Activated gamma-delta T cell treated with Interleukin-2 at 50 U/mL for 16 hours (primary cell): ENCODE measurements at places on chromosomes 2 and 18.

- DNase-seq, result no peak
Measured at GRCh38 chr2:128332091-128332634, 13.5 kb upstream of the HS6ST1 start.

GRCh38 chr2:98134172-98135005 lies 47.4 kb downstream of the VWA3B start:
- no peak for DNase-seq

- no peak for DNase-seq
Measured at GRCh38 chr2:69382547-69382946, 4.5 kb downstream of the GFPT1 start.

DNA sequence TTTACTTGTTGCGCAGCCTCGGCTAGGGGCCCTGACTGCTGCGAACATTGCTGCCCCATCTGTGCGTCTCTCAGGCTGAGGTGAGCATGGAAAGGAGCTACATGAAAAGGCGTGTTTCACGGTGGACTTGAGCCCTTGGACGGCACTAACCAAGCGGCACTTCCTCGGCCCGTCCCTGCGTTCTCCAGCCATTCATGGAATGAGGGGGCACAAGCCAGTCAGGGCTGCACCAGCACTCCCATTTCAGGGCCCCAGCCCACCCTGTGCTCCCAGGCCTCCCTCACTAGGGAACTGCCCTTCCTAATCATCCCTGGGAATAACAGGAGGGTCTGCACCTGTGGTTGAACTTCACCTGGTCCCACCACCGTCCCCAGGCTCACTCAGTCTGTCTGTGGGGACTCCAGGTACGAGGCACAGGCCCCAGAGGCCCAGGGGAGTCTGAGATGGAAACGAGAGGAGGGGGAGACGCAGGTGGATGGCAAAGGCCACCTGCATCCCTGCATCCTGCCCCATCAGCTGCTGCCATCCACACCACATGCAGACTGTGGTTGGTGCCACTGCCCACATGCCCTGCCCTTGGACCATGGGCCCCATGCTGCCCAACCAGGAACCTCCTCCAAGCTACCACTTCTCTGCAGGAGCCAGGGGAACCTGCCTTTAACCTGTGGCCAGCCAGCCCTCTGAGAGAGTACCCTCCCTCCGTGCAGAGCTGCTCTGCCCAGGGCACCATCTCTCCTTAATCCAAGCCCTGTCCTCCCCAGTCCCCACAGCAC lies 99.7 kb downstream of the EIPR1 start:
- DNase-seq, result no peak

- DNase-seq, result no peak
Measured at GRCh38 chr18:48955830-48956261, 5.1 kb upstream of the SMAD7 start.

DNA sequence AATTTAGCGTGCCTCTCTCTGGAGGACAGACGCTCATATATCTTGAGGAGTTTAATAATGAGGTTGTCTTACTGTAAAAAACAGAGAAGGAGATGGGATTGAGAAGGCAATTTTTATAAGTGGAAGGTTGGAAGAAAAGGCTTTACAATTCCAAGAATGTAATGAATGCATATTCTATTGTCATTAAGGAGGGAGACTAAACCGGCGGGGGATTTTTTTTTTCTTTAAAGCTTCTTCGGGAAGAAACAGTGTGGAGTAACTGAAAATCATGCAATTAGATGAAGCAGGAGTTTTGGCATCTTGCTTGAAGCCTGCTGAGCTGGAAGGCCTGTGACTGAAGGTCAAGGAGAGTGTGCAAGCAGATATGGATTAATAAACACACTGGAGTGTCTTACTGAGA lies 124.4 kb downstream of the HRH4 start:
- no peak for DNase-seq

DNA sequence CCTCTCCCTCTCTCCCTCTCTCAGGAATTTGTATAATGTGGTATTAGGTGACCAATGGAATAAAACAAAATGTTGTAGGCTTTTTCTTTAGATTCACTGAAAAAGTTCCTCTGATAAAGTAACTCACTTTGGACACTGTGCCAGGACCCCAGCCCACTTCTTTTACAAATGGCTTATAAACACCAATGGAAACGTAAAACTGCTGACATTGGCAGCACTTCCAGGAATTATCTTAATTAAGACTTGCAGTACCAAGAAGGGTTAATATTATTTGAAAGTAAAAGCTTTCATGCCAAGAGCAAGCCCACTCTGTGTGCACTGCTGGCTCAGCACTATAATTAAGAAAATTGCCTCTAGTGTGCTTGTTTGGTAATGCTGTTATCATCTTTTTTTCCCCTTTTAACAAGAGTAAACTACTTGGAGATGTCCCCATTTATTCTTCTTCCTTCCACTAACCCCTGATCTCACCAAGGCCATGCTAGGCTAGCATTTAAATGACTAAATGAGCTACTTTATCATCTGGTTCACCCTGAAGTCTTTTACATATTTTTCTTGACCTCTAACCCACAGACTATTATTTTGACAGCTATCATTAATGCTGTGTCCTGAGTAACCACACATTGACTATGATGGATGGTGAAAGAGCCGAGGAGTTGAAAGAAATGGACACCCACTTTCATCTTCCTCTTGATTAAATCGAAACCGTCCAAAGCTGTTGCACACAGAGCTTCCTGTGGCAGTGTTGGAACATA lies 232.2 kb upstream of the ETAA1 start:
- DNase-seq, result no peak

GRCh38 chr2:202042444-202042843 lies 8.8 kb downstream of the FZD7 start:
- no peak for DNase-seq

- no peak for DNase-seq
Measured at GRCh38 chr2:100188326-100188725, 45.9 kb upstream of the AFF3 start.

- no peak for DNase-seq
Measured at GRCh38 chr18:56517196-56517595, 121.2 kb downstream of the TXNL1 start.

GRCh38 chr18:37661478-37661877 lies 95.9 kb upstream of the CELF4 start:
- DNase-seq, result no peak

DNA sequence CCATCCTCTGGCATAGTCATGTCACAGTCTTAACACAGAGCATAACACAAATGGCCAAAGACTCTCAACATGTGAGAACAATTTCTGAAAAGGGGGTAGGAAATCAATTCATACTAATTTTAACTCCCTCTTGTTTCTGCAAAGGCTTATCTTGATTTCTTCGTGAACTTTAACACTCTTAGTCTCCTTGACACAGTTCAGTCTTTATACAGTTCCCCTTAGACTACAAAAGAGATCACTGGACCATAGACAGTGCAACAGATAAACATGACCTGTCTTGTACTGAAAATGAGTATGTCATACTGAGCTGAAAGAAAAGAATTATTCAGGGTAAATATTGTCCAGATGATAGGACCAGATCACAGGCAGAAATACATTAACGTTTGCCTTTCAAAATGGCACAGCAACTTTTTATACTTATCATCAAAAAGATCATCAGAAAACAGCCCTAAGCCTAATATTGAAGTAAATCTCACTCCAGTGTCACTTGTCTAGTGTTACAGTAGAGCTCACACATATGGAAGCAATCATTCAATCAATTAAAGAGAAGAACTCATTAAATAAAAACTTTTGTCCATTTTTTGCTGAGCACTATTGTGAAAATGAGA lies 56.4 kb upstream of the VRK2 start:
- no peak for DNase-seq
